Thymus (tissue), 14 donors: ENCODE measurements at places on chromosomes 7 and 10. TPM values are rescaled to one million over a fixed set of nuclear protein-coding genes. Genes with fewer than 3 reads are reported as not detected.

AMPH gene
- 1.4 TPM for total RNA-seq

DNA sequence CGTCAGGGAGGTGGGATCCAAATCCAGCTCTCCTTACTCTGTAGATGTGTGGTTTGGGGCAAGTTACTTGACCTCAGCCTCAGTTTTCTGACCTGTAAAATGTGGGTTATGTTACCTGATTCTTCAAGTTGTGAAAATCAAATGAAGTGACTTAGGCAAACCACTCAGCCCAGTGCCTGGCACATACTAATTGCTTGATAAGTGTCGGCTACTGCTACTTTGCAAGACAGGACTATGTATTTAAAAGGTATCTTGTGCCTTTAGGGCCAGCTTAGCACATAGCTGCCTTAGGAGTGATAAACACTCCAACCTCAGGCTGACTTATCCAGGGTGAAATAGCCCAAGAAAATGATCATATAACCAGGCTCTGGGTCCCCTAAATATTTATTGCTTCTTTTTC is 42.9 kb downstream of the GOLGA7B start:
- DNase-seq, result no peak

GRCh38 chr7:151271699-151272355 is 23.3 kb upstream of the SMARCD3 start:
- DNase-seq, result peak; percentile 37

- no peak for DNase-seq
Measured at GRCh38 chr7:67309764-67310549, 313.3 kb downstream of the TYW1 start.

- no peak for DNase-seq
Measured at GRCh38 chr7:91264924-91265681, 870 bp downstream of the FZD1 start.

DNA sequence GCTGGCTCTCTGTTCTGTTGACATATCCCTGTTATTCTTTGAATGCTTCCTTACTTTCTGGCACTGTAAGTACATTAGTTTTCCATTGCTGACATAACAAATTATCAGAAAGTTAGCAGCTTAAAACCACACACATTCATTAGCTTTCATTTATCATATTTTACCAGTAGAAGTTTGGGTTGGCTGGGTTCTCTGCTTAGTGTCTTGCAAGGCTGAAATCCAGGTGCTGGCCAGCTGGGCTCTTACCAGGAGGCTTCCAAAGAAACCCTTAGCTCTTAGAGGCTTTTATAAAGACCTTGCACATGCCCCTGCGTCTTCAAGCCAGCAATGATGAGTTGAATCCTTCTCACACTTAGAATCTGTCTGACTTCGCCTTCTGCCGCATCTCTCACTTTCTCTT is 160.6 kb downstream of the MLLT10 start:
- DNase-seq, result no peak

AKR1C4 gene
- total RNA-seq, result not detected

- no peak for DNase-seq
Measured at GRCh38 chr10:7649673-7650300, 17.0 kb downstream of the ITIH5 start.
